ENCODE measurements at places on chromosomes 5 and 9. TPM values are rescaled to one million over a fixed set of nuclear protein-coding genes. Genes with fewer than 3 reads are reported as not detected.

AP3S1 gene
- 79.1 TPM for total RNA-seq

EFNA5 gene
- 19.2 TPM for total RNA-seq

PCDHGB7 gene
- 0.10 TPM for total RNA-seq

C5orf58 gene
- total RNA-seq = not detected

RGMB gene
- total RNA-seq = 6.0 TPM

SYNPO gene
- 26.6 TPM for total RNA-seq

KIAA1191 gene
- 78.9 TPM for total RNA-seq

TLX3 gene
- not detected for total RNA-seq
